Activated CD8-positive, alpha-beta memory T cell treated with anti-CD3 and anti-CD28 coated beads for 36 hours (primary cell): ENCODE measurements at places on chromosomes 11 and 22. TPM values are rescaled to one million over a fixed set of nuclear protein-coding genes. Genes with fewer than 3 reads are reported as not detected.

The MORC2 gene
- total RNA-seq, result 30.2 TPM

The PRODH gene
- 0.17 TPM for total RNA-seq

The SORL1 gene
- 22.0 TPM for total RNA-seq

The TNNT3 gene
- not detected for total RNA-seq

The H19 gene
- not detected for total RNA-seq
